ENCODE measurements at places on chromosomes 2 and 18.

DNA sequence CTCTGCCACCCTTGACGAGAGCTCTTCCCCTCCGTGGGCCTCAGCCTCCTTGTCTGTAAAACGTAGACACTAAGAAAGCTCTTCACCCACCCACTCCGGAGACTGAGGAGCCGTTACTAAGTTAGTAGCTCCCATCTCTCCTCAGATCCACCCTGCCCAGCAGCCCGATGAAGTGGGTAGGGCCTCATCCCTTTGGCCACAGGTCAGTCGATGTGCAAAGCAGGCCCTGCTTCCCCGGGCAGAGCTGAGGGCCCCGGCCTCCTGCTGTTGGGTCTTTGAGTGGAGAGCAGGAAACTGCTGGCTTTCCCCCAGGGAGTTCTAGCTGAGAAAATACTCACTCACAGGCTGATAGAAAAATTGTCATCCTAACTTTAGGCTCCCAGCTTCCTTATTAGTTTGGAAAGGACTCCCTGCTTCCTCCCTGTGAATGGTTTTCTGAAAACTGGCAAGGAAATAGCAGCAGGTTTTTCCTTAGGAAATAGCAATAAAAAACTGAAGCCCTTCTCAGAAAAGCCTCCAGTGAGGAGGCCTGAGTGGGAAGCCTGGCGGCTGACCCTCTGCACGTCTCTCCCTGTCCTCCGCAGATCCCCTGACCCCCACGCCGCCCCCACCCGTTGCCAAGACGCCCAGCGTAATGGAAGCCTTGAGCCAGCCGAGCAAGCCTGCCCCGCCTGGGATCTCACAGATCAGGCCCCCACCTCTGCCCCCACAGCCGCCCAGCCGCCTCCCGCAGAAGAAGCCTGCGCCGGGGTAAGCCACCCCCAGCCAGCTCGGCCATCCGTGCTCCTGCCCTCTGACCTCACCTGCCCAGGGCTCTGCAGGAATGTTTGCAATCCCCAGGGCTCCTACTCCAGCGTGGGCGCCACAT lies 30.2 kb downstream of the ITGB1BP1 start:
- DNase-seq, result no peak

DNA sequence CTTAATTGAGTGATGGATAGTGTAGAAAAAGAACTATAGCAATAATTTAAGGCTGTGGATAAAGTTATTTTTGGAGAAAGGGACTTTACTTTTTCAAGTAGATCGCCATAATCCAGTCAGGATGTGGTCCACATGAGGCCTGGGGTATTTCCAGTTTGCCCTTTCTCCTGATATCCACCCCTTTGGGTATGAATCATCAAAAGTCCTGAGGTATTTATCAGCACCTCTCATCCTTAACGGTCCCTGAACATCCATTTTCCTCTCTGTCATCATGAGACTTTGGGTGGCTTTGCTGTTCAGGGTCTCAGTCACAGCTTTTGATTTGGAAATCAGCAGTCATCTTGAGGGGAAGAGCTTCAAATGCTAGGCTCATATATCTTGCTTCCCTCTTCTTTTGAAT lies 39.3 kb upstream of the ELAC1 start:
- DNase-seq, result no peak

DNA sequence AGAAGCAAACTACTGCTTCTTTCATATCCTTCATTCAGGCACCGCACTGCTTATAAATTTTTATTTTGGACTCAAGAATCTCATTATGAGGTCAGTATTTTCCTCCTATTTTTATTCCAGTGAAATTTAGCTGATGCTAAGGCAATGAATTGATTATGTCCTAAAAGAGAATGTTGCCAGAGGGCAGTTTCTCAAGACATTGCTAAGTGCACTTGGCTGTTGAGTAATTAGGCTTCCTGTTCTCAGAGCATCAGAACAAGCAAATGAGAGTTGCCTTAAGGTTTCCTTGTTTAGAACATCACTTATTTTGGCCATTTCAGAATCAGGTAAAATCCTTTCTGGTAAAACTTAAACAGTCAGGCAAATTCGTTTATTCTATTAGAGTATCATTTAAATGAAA lies 548.6 kb upstream of the ZEB2 start:
- DNase-seq, result no peak

DNA sequence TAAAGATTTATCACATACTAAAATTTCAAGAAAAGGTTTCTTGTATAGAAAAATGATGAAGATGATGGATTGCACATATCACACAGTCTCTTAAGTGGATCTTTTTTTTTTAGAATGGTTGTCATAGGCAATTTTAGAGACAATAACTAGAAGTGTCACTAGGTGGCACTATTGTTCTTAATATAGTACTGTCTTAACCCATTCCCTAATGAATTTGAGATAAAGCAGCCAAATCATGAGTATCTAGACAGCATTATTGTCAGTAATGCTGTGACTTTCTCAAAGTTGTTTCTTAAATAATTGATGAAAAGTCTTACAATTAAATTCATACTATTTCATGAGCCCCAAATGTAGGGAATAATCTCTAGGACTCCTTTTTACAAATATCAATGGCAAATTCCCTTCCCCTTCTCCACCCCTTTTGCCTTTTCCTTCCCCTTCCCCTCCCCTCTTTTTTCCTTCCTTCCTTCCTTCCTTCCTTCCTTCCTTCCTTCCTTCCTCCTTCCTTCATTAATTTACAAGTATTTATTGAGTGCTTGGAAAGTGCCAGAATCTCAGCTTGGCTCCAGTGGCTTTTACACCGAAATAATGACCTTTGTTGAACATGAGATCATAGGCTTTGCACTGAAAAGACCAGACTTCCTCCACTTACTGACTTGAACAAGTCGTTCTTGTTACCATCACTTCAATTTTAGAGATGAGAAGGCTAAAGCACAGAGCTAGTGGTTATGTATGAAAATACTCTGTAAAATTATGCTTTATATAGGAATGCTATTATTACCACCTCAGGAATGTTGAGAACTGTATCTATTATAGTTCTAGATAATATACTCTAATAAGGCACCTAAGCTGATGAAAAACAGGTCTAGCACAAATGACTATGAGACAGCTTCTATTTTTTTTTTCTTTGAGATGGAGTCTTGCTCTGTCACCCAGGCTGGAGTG lies 19.8 kb downstream of the MYL12B start:
- DNase-seq, result no peak

DNA sequence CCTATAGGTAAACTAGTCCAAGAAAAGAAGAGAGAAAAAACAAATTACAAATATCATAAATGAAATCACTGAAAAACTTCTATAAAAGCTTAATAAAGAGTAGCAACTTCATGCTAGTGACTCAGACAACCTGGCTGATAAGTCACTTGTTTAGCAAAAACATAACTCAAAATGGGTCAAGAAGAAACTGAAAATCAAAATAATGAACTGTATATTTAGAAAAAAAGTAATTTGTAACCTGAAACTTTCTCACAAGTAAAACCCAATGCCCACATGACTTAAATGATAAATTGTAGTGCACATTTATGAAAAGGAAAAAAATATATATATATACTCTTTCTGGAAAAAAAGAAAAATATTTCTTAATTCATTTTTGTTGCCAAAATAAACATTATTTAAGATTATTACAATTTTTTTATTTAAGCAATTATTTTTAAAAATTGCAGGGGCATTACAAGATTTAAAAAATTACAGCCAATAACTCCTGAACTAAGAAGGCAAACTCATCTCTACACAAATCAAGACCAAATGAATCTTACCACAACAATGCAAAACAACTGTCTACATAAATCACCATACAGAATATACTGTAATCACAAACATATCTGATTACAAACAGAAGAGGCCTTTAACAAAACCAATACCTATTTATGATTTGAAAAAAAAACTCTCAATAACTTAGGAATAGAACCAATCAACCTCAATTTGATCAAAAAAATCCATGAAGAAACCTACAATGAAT lies 406.3 kb downstream of the CDH7 start:
- no peak for DNase-seq

GRCh38 chr18:9244376-9244775 lies 90.2 kb upstream of the TWSG1 start:
- no peak for DNase-seq

DNA sequence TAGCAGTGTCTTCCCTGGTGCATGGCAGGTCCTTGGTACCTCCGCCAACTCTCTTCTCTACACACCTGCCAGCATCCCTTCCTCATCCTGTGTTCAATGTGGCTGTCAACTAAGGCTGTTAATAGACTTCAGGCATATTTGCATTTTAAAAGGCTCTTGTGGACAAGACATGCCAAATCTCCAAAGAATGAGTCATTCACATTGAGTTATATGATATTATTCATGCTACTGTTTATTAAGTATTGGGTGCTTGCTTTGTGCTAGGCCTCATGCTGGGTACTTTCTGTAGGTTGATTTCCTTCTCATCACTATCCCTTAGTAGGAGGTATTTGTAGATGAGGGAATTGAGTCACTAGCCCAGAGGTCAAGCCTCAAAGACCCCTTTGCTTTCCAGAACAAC lies 5.2 kb downstream of the MYO1B start:
- no peak for DNase-seq

- no peak for DNase-seq
These were observed 48.3 kb downstream of the COL3A1 start for GRCh38 chr2:189022492-189022891.

DNA sequence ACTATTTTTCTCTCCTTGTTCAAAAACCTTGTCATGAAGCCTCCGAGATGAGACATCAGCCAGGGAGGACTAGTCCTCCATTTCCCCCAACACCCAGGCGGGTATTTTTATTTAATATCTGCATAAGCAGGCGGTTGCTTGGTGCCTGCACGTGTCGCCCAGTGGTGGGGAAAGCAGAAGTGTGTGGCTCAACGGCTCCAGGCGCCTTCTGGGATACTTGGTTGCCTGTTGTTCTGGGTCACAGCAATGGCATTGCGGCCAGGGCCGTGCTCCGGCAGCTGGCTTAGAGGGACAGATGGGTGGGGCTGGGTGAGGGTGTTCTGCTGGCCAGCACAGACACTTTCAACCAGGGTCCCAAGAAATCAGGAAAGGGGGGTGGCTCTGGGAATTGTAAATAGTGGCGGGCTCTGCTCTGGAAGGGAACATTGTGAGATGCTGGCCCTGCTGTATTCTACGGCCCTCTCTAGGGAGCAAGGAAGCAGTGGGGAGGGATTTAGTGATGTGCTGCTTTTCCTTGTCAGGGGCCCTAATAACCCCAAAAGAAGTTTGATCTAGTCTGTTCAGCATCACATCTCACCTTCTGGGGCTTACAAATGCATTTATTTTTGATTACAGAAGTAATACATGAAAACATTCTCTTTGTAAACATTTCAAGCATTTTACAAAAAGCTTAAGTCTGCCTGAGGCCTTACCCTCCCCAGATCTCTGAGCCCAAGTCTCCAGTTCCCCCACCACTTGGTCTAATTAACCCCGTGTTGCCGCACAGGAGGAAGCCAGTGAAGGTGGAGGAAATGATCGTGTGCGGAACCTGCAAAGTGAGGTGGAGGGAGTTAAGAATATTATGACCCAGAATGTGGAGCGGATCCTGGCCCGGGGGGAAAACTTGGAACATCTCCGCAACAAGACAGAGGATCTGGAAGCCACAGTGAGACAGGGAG lies 1.1 kb downstream of the VAMP8 start:
- DNase-seq, result no peak

DNA sequence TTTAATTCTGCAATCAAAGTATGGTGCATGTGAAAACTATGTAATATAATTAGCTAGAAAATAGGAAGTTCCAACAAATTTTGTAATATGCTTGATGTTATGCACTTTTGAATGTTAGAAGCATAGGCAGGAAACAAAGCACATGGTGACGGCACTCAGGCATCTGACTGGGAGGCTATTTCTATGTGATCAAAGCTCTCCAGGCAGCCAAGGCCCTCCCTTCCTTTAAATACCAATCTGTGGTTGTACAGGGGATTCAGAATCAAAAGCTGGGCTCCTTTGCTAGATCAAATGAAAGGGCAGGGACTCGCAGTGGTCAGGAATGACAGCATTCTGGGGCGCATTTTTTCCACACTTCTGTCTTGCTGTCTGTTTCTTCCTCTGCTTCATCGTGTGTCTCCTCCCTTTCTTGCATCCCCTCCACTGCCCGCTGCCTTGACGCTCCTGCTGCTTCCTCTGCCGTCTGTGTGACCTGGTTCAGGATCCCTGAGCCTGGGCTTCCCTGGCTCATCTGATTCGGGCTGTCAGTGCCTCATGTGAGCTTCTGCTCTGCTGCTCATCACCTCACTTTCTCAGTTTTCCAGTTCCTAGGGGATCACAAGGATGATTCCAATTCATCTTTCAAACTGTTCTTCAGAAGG lies 30.9 kb downstream of the TMEM182 start:
- DNase-seq, result no peak

DNA sequence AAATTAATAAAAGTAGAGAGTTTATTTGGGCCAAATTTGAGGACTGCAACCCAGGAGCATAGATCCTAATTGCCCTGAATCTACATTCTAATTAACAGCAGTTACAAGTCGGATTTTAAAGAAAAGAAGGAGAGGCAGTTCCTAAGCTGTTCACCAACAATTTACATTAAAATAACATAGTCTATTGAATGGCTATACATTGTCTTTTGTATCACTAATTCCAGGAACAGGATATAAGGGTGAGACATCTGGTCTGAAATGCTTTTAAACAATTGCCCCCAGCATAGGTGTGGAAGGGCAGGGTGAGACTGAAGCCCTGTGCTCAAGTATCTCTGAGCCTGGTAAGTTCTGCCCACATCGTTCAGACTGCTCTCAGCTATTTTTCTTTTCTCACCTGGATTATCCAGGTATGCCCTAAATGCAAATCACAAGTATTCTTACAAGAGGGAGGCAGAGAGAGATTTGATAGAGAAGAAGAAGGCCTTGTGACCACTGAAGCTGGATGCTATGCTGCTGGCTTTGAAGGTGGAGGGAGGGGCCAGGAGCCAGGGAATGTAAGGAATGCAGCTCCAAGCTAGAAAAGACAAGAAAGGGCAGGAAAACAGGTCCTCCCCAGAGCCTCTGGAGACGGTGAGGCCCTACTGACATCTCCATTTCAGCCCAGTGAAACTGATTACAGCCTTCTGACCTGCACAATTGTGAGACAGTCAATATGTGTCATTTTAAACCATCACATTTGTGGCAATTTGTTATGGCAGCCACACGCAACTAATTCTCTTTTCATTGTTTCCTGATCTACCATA lies 189.4 kb upstream of the ARL4C start:
- no peak for DNase-seq

GRCh38 chr2:33366473-33366872 lies 110.0 kb upstream of the RASGRP3 start:
- no peak for DNase-seq

GRCh38 chr2:118530976-118531375 lies 316.5 kb downstream of the EN1 start:
- DNase-seq, result no peak

- no peak for DNase-seq
These were observed 70.5 kb upstream of the TFCP2L1 start for GRCh38 chr2:121355488-121355887.

- DNase-seq, result no peak
These were observed 111.3 kb upstream of the MCFD2 start for GRCh38 chr2:47026748-47027534.

DNA sequence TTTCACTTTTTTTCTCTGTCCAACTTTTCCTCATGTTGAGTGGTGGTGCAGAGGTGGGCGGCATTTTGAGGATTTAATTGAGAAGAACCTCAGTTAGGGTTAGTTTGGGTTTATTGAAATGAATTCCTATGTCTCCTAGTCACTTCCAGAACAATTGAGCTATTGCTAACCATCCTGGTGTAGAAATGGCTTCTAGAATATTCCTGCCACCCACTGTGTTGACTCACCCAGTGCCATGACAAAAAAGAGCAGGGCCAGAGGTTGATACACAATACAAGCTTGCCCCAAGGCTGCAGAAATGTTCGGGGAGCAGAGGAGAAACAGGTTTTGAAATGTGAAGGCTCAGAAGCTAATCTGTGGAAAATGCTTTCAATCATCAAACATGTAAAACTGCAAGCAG lies 167.1 kb upstream of the TRIB2 start:
- DNase-seq, result no peak
